T-helper 1 cell (primary cell): ENCODE measurements at places on chromosomes 7 and 10.

DNA sequence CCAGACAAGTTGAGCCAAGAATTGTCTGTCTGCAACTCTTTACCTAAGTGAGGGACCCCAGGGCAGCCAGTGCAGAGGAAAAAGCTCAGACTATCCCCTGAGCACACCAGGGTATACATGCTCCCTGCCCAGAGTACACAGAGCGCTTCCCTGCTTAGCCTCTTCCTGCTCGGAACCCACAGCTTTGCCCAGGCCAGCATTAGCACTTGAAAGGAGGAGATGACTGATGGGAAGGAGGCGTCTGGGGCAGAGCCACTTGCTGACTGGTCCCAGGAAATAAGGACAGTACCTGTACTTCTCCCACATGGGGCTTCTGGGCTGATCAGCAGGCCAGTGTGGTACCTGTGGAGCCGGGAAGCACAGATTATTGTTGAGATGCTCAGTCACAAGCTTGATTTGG lies 48.4 kb upstream of the TRIM8 start:
- no peak for DNase-seq

- no peak for DNase-seq
Measured at GRCh38 chr7:2575046-2575732, 16.4 kb downstream of the IQCE start.

- no peak for DNase-seq
Measured at GRCh38 chr7:54839575-54840213, 80.7 kb upstream of the SEC61G start.

DNA sequence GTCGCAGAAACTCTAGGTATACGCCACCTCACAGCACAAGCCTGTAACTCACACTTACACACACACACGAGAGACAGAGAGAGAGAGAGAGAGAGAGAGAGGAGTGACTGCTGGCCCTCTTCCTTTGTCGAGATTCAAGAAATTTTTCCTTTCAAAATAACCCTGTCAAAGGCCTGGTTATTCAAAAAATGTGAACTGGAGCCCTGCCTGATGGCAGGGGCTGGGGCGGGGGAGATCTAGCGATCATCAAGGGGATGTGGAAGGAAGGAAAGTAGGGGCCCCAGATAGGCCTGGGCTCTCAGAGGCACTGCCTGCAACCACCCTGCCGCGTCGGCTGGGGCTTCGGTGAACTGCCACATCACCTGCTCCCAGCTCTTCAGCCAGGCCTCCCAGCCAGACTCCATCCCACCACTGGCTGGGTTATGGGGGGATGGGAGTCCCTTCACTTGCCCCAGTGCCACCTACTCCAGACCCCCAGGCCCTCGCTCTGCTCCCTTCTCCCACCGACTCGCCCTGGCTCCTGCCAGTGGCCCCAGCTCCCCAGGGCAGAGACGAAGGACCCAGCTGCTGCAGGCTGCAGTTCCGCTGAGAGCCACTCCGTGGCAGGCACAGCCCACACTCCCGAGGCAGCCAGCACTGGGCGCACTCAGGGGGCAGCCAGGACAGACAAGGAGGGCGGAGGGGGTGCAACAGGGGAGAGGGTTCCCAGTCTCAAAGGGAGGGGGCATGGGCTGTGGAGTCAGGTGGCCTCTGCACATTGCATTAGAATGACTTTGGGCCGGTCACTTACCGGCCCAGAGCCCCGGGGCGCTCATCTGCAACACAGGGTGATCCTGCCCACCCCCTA lies 15.3 kb downstream of the KCNH2 start:
- DNase-seq, result peak; percentile 36

DNA sequence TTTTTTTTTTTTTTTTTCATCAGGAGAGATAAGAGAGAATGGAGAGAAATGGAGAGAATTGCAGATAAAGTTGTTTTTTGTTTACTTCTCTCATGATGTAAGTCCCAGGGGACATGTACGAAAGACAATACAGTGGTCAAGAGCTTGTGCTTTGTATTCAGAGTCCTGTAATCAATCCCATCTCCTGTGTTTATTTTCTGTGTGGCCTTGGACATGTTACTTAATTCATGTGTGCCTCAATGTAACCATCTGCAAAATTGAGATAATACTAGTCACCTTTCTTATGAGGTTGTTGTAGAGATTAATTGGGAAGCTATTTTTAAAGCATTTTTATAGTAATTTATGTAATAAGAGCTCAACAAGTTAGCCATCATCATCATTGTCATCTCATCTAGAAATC lies 117.5 kb downstream of the CDK14 start:
- no peak for DNase-seq

DNA sequence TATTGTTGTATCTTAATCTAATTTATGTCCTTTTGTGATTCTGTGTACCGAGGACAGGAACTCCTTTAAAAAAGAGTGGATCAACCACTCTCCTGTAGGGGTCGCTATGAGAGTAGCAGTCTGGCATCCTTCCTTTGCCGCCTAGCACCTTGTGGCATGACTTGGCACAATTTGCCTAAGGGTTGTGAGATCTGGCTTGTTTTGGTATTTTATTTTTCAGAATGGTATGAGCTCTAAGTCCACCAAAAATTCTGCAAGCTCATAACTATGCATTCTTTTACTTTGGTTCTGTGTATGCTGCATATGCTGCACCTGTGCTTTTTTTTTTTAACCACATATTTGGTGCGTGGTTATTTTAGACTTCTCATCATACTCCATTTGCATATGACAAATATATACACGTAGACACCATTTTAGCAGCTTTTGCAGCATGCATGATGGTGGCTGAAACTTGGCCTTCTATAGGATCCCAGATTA lies 112.8 kb downstream of the CDK14 start:
- no peak for DNase-seq

GRCh38 chr10:17028798-17029197 lies 100.8 kb downstream of the CUBN start:
- DNase-seq, result no peak

GRCh38 chr10:133127291-133128125 lies 32.5 kb upstream of the KNDC1 start:
- DNase-seq, result no peak

DNA sequence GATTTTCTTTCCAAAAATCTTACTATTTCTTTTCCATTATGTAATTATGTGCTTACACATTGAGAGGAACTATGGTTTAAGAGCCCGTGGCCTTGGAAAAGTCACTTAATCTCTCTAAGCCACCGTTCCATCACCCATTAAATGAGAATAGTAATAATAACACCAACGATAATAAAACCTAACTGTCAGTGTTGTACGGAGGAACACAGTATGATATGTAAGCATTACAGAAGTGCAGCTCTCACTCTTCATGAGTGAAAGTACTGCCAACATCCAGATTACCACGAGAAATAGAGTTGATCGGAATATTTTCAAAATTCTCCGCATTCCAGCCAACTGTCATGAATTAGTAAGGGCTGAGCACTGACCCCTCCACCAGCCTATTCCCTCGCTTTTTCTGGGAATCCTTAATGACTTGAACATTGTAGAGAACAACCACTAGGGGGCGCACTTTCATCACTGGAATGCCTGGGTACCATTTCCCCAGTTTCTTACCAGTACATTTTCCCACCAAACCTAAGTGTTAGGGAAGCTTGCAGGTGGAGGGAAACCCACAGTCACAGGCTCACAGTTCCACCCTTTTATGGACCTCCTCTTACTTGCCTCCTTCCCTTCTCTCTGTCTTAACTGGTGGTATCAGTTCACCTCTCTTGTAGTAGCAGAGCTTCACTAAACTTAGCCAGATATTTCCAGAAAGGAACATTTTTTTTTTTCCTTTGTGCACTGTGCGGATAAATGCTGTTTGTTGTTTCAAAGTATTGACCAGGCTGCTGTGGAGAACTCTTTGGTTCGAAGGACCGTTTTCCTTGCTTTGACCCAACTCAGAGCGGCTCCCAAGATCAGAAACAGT lies 27.8 kb downstream of the NKX2-3 start:
- DNase-seq, result no peak

DNA sequence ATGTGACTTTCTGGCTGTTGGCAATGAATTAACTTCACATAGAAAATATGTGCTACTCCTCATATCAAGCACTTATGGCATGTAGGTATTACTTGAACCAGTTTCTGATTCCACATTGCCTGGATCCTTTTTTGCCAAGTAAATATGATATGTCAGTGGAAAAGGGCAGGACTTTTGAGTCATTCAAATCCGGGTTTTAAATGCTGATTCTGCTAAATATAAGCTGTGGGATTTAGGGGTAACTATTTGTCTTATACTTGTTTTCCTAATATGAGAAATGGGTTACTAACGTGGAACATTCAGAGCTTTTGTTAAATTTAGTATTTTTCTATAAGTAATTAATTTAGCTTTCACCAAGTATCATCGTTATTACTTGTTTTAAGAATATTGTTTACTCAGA lies 108.0 kb upstream of the HGF start:
- DNase-seq, result no peak

DNA sequence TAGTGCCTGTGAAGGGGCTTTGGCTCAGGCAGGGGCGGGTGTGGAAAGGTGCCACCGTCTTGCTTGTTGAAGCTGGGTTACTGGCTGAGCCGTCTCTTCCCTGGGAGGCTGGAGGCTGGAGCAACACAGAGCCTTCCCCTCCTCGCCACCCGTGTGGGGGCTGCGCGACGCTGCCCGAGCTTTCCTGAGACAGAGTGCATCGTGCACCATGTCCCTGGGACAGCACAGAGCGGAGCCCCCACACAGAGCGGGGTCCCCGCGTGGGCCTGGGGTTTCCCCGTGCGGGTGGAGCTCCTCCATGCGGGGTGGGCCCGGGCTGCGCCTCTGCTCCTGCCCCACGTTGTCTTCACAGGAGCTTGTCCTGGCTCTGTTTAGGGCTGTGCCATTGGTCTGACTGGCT lies 69.9 kb downstream of the INPP5A start:
- no peak for DNase-seq

DNA sequence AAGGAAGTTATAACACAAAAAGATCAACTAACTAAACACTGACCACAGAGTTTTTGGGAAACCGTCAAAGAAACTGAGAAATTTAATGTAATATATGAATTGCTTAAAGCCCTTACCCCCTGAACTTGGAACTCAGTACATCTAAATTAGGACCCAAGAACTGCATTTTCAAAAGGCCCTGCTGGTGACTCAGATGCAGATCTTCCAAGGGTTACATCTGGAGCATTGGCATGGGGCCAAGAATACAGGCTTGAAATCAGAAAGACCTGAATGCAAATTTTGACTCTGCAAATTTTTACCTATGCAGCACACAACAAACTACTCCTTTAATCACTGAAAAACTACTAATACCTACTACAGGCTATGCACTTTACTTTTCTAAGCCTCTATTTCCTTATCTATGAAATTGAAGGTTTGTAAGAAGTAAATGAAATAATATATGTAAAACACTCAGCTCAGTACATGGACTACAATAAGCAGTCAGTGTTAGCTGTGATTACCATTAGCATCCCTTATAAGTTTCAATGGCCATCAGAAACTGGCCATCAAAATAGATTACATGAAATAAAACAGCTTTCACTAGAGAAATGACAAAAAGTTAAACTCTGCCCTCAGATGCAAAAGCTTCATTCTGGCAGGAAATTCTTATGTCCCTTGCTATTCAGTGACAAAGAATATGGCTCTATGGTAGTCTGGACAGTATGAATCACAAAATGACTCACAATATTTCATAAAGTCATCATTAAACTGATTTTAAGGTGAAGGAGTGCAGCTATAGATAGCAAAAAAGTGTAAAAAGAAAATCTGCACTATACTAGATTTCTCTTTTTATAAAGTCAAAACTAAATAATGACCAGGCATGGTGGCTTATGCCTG lies 43.6 kb downstream of the NSUN6 start:
- DNase-seq, result no peak

DNA sequence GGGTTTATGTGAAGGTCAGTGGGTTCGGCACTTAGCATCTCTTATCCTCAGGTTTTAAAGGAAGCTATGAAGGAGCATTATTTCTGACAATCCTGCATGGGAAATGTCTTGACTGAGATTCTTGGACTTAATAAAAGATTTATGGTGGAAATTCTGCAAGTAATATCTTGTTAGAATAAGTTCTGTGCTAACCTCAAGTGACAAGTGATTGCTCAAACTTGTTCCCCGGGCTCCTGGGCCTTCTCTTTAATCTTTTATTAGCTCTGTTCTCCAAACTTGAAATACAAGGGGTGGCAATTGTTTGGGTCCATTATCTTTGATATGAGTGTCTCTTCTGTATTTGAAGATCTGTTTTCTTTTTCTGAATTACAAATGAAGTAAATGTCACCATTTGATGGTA lies 140.6 kb upstream of the CTBP2 start:
- no peak for DNase-seq

DNA sequence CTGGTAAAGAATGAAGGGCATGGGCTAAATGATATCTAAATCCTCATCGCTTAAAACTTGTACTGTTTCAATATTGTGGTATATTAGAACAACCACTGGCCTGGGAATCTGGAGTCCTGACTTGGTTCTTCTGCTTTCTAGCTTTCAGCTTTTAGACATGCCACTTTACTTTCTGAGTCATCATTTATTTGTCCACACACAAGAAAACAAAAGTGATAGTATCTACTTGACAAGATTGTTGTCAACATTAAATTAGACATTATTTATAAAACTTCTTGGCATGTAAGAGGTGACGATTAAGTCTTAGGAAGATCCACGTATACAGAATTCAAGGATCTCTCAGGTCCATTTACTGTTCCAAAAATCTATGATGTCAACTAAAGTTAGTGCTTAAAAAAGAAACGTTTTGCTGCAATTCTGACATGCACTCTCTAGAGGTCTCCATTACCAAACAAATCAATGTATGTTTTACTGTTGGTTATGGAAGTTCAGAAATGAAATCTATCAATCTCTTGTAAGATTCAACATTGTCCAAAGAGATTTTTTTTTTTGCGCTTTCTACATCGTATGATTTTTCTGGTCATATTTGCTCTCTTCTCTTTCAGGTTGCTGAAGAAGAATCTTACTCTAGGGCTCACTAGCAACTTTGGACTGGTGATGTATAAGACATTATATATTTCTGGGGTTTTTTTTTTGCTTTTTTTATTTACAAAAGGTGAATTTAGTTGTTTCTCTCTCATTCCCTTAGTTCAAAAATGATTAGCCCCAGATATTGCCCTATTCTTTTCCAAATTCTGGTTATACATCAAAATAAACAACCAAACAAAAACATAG lies 53.6 kb upstream of the DYNC1I1 start:
- DNase-seq, result no peak

- no peak for DNase-seq
Measured at GRCh38 chr7:148114804-148115203, 475.8 kb upstream of the C7orf33 start.

- DNase-seq, result no peak
Measured at GRCh38 chr7:24764972-24765744, 7.9 kb upstream of the GSDME start.

DNA sequence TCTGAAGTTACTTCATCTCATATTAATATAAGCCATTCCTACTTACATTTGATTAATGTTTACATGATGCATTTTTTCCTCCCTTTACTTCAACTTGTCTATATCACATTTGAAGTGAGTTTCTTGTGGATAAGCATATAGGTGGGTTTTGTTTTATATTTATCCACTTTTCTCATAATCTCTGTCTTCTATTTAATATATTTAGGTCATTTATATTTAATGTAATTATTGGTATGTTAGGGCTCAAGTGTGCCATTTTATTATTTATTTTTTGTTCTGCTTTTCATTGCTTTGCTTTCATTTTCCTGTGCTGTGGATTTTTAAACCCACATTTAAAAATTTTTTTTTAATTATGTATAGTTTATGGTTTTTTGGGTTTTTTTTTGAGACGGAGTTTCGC lies 54.8 kb downstream of the OGDH start:
- DNase-seq, result no peak
